Activated naive CD4-positive, alpha-beta T cell (primary cell): ENCODE measurements at places on chromosomes 12 and 14.

DNA sequence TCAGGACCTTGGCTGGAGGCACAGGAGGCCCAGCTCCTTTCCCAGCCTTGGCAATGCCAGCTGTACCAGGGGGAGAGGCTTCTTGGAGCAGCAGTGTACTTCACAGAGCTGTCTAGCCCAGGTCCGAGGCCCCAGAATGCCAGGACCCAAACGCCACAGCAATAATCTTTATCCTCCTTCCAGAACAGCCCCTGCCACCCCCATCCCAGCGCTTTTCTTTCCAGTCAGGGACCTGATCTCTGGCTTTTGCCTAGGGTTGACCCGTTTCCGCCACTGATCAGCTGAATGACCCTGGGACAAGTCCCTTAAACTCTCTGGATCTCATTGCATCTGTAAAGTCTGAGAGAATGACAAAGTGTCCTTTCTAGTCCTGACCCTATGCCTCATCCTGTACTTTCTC lies 5.1 kb downstream of the LAG3 start:
- DNase-seq, result no peak

DNA sequence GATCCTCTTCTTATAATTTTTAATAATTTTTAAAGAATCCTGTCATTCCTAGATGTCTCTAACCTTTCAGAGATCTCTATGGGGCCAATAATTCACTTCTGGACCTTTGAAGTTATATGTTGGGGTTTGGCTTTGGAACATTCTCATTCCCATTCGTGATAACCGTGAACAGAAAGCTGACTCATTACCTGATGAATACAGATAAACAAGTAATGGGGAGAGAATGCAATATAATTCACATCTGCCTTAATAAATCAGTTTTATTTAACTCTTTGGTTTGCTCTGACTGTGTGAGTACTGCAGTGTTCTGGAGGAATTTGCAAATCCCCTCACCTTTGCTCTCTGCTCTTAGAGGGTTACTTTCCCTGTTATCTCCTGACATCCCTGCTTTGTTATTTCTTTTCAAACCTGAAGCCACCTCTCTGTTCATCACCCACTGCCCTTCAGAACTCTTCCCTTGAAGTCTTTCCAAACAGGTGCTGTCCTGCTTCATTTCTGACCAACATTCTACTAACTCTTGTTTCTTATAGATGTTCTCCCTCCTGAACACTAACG lies 79.6 kb upstream of the SLC38A2 start:
- DNase-seq, result no peak

- no peak for DNase-seq
Measured at GRCh38 chr12:41466802-41467201, 278.7 kb downstream of the PDZRN4 start.

- DNase-seq, result no peak
Measured at GRCh38 chr12:12759234-12759915, 26.1 kb upstream of the APOLD1 start.

- no peak for DNase-seq
Measured at GRCh38 chr12:125533434-125534029, 468.3 kb downstream of the AACS start.

DNA sequence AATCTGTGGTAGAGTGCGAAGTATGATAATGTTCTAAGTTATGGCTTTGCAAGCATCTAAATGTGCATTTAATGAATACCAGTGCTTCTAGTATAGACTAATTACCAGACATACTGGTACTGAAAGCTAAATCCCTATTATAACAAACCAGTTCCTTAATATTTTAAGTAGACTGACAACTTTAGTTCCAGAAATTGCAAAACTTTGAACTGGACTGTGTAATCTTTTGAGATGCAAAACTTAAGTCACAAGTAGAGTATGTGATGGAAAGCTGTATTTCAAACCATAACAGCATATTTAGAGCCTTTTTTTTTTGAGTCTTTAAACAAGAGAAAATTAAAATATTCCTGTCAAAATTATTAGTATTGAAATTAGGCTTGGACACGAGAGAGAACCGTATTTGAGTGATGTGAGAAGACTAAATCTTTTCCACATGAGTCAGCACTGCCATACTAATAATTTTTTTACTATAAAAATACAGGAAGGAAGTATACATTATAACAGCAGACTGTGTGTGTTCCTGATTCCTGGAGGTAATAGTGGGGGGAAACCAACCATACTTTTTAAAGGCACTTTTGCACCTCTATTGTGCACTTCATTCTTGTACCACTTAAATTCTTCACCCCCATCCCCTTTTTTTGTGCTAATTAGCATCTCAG lies 45.5 kb downstream of the PPM1A start:
- no peak for DNase-seq

DNA sequence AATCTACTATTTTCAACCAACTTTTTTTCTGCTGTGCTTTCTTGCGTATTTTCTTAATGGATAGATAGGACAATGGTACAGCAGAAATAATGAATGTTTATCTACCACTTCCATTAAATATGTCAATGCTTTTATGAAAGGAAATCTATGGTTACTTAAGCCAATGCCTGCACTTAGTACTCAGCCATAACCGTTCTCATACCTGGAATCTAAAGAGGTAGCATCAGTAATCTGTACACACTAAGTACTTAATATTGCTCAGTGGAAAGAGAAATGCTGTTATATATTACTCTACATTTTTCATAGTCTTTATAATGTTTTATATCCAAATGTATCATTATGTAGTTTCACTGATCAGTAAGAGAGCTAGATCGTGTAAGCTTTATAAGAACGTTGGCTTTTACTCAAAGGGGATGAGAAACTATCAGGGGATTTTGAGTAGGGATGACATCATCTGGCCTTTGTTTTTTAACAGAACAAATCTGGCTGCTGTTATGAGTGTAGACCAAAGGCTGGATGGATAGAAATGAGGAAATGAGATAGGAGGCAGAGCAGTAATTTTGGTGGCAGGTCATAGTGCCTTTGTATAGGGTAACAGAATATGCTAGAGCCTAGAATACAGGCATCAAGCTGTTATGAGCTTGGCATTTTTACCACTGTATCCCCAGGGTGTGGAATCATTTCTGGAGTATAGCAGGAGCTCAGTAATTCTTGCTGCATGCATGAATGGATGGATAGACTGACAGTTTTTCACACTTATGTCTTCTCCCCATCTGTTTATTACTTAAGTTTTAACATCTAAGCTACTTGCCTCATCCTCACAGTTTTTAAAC lies 34.0 kb downstream of the ALG10B start:
- DNase-seq, result no peak

DNA sequence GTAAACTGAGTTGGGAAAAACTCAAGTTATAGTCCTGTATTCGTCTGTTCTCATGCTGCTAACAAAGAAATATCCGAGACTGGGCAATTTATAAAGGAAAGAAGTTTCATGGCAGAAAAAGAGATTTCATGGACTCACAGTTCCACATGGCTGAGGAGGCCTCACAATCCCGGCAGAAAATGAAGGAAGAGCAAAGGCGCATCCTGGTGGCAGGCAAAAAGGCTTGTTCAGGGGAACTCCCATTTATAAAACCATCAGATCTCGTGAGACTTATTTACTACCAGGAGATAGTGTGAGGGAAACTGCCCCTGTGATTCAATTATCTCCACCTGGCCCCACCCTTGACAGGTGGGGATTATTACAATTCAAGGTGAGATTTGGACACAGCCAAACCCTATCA lies 292.6 kb upstream of the SYT1 start:
- no peak for DNase-seq

DNA sequence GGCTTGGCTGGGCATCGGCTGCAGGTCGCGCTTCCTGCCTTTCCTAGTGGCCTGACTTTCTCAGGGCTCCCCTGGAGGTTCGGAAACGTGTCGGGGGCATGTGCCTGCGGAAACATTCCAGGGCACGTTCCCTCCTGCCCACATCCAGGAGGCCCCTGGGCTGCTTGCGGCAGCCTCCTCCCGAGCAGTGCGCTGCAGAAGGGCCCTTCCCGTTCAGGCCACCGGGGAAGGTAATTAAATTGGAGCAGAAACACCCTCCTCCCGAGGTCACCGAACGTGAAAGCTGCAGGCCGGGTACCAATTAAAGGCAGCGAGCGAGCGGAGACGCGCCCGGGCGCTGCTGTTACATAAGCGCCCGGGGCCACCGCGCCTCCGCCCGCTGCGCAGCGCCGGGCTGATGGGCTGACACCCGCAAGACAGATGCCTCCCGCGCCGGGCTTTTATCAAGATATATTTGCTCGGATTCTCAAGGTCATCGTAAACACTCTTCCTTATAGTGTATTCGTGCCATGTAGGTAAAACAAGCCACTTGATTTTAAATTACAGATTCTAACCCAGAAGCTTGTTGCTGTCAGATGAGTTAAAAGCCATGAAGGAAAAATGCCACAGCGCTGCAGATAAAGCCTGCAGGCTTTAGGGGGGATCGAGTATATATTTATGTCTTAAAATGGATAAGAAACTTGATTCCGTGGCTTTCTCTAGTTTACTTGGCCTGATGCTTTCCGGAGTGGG lies 31.4 kb downstream of the SSPN start:
- DNase-seq, result no peak

- no peak for DNase-seq
Measured at GRCh38 chr14:73149753-73150152, 13.4 kb downstream of the PSEN1 start.

DNA sequence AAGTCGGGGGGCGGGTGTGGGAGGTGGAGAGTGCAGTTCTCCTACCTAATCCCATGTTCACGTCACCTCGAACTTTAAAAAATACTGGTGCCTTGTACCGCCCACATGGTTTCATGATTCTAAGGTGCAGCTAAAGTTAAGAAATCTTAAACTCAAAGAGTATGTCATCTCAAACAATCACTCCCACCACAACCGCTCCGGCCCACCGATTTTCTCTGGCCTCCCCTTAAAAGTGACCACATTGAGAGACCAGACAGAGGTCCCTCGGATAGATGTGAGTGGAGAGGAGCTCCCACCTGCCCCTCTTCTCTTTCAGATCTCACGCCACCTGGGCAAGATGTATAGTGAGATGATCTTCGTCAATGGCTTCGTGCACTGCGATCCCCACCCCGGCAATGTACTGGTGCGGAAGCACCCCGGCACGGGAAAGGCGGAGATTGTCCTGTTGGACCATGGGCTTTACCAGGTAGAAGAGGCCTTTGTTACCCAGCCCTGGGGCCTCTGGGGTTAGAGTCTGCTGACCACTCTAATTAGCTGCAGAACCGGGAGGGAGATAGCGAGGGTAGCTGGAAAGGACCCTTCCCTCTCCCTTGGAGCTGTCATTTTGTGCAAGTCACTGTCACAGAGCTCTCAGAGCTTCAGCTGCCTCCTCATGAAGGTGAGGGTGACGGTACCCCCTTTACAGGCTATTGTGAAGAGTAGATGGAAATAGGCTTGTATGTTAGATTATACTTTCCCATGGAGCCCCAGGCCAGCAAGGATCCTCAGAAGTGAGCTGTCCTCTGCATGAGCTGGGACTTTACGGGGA lies 124.4 kb downstream of the ADCK1 start:
- DNase-seq, result no peak

DNA sequence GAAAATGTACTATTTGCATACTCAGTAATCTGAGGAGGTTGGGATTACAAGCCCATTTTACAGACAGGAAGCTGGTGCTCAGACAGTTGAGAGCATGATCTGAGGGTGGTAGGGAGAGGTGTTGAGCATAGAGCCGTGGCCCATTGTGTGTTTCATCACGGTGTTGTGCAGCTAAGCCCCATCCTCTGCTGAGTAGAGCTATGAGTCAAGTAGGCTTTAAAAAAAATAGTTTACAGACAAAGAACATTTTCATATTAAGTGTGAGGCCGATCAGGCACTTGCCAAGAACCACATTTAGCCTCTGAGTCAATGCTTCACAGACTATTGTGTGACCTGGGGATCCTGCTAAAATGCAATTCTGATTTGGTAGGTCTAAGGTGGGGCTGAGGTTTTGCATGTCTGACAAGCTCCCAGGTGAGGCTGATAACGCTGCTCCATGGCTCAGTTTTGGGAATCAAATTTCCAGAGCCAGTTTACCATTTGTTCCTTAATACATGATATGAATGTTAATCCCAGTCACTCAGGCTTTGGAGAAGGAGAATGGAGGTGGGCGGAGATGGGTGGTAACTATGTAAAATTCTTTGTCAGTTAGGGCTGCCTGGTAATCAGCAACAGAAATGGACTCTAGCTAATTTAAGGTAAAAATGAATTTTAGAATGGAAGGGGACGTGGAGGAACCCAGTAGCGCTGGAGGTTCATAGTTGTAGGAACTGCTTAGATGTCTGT lies 22.2 kb downstream of the ZNF664 start:
- no peak for DNase-seq

DNA sequence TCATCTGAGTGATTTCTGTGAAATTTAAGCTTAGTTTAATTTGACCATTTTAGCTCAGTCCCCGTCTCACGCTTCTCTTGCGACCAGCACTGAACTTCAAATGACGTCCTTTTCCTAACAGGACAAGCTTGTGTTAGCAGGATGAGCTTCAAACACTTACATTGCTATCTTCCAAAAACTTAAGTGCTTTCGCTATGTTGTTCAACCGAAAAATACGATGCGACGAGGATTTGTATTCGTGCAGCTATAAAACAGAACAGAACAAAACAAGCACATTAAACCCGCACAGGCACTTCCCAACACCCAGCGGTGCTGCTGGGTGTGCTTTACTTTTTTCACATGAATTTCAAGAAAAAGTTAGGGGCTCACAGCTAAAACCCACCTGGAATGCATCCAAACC lies 64.2 kb upstream of the DICER1 start:
- DNase-seq, result no peak

GRCh38 chr12:115820656-115821055 lies 456.8 kb downstream of the MED13L start:
- no peak for DNase-seq

GRCh38 chr12:80233926-80234325 lies 134.6 kb downstream of the OTOGL start:
- DNase-seq, result no peak

- no peak for DNase-seq
Measured at GRCh38 chr12:6124411-6125309, at the start of gene VWF. VWF (minus strand) TSS chr12:6124670; CDS start chr12:6123196, 1,474 bp downstream.

DNA sequence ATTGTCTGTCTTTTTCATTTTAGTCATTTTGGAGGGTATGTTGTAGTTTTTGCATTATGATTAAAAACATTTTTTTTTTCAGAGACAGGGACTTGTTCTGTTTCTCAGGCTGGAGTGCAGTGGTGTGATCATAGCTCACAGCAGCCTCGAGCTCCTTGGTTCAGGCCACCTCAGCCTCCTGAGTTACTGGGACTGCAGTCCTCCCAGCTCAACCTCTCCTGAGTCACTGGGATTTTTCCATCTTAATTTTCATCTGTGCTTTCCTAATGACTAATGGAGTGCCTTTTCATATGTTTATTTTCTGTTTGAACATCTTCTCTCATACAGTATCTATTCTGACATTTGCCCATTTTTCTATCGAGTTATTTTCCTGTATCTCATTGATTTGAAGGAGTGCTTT lies 52.6 kb downstream of the DYRK2 start:
- DNase-seq, result no peak

DNA sequence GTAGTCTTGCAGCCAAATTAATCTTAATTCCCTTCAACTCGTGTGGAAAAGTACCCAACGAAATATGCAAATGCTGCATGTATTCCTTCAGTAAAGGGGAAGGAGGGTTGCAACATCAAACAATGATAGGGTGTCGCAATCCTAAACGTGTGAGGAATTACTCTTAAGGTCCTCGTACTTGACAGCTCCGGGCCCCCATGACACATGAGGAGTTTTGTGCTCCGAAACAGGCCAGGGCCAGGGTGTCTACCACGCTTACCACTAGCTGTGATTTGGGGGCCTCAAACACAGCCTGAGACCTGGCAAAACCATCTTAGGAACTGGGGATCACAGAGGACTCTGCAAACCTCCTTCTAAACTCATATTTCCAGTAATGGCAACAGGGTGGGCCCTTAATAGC lies 20.4 kb downstream of the FOS start:
- no peak for DNase-seq

- no peak for DNase-seq
Measured at GRCh38 chr12:16369156-16369555, 21.7 kb downstream of the MGST1 start.
